Tibial artery (tissue), 4 donors: ENCODE measurements at places on chromosomes 4 and X.

- no peak for DNase-seq
Observed at GRCh38 chr4:109027016-109027500, 264.2 kb upstream of the ETNPPL start.

- DNase-seq = no peak
Observed at GRCh38 chr4:143288171-143288570, 48.5 kb upstream of the GAB1 start.

GRCh38 chr4:47876784-47877546 is 37.4 kb downstream of the NFXL1 start:
- no peak for DNase-seq

DNA sequence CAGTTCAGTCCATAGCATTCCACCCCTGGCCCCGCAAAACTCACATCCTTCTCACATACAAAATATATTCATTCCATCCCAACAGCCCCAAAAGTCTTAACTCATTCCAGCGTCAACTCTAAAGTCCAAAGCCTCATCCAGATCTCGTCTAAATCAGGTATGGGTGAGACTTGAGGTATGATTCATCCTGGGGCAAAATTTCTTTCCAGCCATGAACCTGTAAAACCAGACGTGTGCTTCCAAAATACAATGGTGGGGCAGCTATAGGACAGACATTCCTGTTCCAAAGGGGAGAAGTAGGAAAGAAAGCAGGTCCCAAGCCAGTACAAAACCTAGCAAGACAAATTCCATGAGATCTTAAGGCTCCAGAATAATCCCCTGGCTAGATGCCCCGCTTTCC is 76.9 kb downstream of the CLDN34 start:
- no peak for DNase-seq

DNA sequence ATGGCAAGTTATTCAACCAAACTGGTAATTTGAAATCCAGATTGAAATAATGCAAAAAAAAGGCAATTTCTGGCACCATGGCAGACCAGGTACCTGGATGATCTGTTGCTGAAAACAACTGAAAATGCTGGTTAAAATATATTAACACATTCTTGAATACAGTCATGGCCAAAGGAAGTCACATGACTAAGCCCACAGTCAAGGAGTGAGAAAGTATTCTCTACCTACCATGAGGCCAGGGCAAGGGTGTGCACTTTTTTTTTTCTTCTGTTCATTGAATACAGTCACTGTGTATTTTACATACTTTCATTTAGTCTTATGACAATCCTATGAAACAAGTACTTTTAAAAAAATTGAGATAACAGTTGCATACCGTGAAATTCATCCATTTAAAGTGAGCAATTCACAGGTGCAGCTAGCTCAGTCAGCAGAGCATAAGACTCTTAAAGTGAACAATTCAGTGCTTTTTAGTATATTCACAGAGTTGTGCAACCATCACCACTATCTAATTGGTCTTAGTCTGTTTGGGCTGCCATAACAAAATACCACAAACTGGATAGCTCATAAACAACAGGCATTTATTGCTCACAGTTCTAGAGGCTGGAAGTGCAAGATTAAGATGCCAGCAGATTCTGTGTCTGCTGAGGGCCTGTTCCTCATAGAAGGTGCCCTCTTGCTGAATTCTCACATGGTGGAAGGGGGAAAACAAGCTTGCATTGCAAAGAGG is 4.8 kb upstream of the MPP1 start:
- DNase-seq = no peak

GRCh38 chr4:71187404-71188155 is 151.2 kb upstream of the SLC4A4 start:
- peak; percentile 24 for DNase-seq

- DNase-seq = no peak
Observed at GRCh38 chr4:26837993-26838842, 22.4 kb upstream of the STIM2 start.

- no peak for DNase-seq
Observed at GRCh38 chr4:18111081-18111480, 89.5 kb upstream of the LCORL start.

DNA sequence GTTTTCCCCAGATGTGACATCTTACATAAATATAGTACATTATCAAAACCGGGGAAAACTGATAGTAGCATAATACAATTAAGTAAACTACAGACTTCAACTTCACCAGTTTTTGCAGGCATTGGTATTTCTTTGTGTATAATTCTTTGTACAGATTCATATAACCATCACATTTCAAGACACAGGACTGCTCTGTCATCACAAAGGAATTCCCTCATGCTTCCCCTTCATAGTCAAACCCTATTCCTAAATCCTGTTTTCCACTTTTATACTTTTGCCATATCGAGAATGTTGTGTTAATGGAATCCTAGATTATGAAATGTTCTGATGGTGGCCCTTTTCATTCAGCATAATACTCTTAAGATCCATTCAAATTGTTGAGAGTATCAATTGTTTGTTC is 36.0 kb downstream of the STIM2 start:
- DNase-seq = no peak

- no peak for DNase-seq
Observed at GRCh38 chr4:94548571-94548970, 96.8 kb downstream of the PDLIM5 start.

GRCh38 chr4:122712782-122713181 is 19.7 kb upstream of the BBS12 start:
- no peak for DNase-seq

DNA sequence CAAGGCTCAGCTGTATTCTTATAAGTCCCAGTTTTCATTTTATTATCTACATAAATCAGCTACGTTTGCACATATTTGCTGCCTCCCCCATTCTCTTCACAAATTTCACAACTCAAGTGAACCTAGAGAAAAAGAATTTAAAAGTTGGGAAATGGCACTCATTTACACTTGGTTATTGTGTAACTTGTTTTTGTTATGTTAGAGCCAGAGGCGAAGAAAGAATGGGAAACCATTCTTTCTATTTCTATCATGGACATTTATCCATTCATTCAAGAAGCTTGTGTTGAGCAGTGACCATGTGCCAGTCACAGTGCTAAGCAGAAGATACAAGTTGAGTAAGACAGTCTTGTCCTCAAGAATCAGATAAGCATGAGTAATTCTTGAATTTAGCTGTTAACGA is 13.5 kb downstream of the LIAS start:
- DNase-seq = no peak

GRCh38 chr4:135497563-135498152 is 1296.1 kb upstream of the PABPC4L start:
- no peak for DNase-seq

DNA sequence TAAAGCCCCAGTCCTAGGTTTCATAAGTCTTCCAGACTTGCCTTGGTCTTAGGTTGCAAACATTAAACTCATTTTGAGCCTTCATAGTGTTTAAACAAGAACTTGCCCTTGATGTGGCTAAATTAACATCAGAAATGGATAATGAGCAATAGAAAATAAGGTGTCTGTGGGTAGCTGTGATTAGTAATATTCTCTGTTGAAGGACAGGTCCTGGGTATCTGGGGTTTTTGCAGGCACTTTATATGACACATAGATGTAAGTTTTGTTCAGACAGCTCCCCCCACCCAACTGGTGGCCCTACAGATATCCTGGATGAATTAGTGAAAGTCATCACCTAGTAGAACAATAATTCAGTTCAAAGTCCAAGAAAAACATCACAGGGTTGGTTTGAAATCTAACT is 272.5 kb downstream of the PTTG2 start:
- no peak for DNase-seq

DNA sequence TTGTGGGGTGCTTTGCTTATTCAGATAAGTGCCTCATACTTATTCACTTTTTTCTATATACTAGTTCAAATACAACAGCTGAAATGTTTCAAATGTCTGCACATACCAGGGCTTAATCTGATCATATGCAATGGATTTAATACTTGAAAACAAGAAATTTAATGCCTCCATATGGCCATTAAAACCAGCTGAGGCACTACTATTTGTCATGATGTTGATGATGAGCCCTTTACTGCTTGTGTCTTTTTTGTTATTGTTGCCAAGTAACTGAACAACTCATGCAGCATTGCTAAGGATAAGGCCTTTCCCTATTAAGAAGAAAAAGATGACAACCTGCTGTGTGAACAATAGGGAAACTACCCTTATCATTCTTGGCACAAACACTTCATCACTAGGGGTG is 52.5 kb downstream of the MAGEB10 start:
- DNase-seq = no peak

GRCh38 chr4:120716346-120716745 is 206.2 kb downstream of the PRDM5 start:
- DNase-seq = no peak

GRCh38 chr4:111652236-111652635 is 493.0 kb upstream of the FAM241A start:
- DNase-seq = no peak

DNA sequence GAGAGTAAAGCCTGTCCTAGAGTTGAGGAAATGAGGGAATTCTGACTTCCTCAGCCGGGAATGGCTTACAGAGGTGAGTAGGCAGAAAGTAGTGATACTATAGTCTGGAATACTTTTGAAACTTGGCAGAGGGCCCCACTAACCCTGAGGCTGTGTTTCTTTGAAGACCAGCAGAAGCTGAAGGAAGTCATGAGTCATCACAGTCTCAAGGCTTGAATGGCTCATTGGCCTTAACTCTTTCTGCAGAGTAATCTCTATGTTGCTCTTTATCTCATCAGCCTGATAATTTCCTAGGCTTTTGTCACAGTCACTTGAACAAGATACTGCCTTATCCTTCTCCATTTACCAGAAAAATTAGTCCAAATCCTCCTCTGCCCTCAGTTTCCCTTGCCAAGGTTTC is 80.8 kb downstream of the ANKRD50 start:
- DNase-seq = peak; percentile 29

DNA sequence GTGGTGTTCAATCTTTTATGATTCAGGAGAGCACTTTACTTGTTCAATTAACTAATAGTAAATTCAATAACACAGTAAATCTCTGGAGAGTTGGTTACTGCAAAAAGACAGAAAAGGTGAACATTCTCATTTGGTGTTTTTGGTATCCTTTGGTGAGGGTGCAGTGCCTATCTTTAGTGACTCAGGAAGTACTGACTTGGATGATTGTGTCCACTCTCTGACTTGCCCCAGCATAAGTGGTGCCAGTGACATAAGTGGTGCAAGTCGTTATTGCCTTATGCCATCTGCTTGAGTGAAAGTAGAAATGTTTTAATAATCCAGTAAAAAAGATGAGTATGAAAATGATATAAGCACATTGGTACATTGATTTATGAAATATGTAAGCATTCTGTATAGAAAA is 27.0 kb downstream of the GUCY1B1 start:
- DNase-seq = no peak

DNA sequence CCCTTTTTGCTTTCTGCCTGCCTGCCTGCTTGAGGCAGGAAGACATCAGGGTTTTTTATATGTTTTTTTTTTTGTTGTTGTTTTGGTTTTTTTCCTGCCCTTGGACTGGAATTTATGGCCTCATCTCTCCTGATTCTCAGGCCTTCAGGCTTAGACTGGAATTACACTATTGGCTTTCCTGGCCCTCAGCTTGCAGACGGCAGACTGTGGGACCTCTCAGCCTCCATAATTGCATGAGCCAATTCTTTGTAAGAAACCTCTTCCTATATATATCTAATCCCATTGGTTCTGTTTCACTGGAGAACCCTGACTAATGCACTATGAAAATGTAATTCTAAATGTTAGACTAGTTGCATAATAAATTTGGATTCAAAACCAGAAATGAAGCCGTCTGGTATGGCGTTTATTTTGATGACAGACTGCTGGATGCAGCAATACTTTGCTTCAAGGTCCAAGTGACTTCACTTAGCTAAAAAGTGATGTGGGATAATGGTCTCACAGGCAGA is 59.0 kb downstream of the SEL1L3 start:
- DNase-seq = no peak

DNA sequence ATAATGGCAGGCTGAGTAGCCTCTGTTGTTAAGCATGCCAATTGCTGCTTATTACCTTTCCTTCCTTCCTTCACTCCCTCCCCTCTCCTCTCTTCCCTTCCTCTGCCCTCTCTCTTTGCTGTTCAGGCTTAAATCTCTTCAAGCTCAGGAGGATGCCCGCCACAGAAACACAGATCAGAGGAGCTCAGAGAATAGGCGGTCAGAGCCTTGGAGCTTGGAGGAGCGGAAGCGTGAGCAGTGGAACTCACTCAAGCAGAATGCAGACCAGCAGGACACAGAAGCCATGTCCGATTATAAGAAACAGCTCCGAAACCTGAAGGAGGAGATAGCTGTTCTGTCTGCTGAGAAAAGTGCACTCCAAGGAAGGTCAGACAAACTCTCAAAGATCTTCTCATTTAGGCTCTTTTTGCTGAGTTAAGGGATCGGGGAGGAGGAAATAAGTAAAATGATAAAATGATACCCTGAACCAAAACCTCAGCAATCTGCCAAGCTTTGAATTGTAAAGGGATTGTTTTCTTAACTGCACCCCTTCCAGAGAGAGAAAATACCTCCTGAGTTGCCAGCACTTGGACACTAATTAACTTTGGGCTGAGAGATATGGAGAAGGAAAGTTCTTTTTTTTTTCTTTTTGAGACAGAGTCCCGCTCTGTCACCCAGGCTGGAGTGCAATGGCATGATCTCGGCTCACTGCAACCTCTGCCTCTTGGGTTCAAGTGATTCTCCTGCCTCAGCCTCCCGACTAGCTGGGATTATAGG is 20.9 kb downstream of the SPATA18 start:
- no peak for DNase-seq

GRCh38 chr4:61923179-61923578 is 723.1 kb downstream of the ADGRL3 start:
- DNase-seq = no peak

DNA sequence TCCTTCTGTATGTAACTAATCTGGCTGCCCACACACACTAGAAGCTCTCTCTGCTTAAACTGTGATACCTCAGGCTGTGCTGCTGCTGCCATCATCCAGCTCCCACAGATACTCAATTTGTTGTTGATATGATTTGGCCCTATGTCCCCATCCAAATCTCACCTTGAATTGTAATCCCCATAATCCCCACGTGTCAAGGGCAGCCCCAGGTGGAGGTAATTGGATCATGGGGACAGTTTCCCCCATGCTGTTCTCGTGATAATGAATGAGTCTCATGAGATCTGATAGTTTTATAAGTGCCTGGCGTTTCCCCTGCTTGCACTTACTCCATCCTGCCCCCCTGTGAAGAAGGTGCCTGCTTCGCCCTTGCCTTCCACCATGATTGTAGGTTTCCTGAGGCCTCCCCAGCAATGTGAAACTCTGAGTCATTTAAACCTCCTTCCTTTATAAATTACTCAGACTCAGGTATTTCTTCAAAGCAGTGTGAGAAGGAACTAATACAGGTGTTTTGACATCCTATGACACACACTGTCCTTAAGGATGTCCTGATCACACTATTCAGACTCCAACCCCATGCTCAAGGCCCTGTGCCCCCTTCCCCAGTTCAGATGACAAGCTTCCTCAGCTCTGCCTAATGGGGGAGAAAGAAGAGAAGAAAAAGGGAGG is 2.9 kb upstream of the ATOH1 start:
- no peak for DNase-seq

GRCh38 chrX:77597090-77597489 is 149.9 kb downstream of the FGF16 start:
- DNase-seq = no peak

DNA sequence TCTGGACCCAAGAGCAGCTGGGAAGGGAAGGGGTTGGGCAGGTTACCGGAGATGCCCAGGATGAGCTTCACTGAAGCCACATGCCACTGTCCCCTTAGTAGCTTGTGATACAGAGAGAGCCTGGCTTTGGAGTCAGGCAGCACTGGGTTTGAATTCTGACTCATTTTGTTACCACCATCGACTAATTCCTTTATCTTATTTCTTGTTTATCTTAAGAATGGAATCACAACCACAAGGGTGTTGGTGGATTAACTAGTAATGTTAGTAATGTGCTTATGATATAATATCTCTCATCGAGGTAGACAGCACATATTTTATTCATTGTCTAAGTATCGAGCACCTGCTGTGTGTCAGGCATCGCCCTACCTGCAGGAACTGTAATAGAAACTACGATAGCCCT is 17.7 kb upstream of the STX18 start:
- DNase-seq = no peak
